ENCODE measurements at places on chromosomes 3 and 15.

DNA sequence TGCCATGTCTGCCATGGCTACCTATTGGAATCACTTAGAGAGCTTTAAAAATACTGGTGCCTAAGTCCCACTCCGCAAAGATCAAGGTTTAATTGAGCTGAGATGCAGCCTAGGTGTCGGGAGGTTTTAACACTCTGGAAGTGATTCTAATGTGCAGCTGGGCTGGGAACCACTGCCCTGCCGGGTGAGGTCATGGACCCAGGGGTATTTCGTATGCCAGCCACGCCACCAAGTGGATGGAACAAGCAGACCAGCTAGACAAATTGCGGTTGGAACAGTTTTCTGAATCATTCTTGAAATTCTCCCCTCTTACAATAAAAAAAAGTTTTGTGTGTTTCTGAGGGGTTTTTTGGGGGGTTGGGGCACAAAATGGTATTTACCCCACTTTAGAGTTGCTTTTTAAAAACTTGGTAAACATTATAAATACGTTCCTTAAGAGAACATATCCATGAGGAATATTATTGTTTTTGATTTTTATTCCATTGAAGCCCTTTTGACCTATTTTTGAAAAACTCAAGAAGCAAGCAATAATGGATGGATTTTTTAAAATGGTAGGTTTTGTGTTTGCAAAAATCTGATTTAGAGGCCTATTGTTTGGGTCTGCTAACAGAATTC lies 66.2 kb upstream of the CSTA start:
- peak; percentile 22 for DNase-seq

- peak; percentile 27 for DNase-seq
Measured at GRCh38 chr3:10437272-10437994, 68.0 kb downstream of the ATP2B2 start.

- DNase-seq = no peak
Measured at GRCh38 chr3:166060789-166061479, 223.7 kb upstream of the BCHE start.

GRCh38 chr3:68056556-68056955 lies 402.1 kb upstream of the SUCLG2 start:
- no peak for DNase-seq

DNA sequence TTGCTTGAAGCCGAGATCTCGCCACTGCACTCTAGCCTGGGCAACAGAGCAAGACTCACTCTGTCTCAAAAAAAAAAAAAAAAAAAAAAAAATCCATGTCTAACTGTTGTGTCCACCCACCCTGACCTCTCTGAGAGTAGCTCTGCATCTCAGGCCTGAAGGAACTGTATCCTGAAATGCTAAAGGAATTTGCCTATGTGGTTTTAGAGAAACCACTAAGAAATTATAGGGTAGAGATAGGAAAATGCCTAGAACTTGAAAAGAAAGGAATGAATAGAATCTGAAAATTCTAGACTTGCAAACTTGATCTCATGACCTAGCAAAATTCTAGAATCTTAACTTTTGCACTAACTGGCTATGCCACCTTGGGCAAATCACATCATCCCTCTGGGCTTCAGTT lies 217.5 kb upstream of the ROPN1 start:
- DNase-seq = no peak

- no peak for DNase-seq
Measured at GRCh38 chr15:71458089-71458660, 342.9 kb downstream of the THSD4 start.

- no peak for DNase-seq
Measured at GRCh38 chr3:177145954-177146353, 51.3 kb downstream of the TBL1XR1 start.
